ENCODE measurements at places on chromosomes 13 and 19.

DNA sequence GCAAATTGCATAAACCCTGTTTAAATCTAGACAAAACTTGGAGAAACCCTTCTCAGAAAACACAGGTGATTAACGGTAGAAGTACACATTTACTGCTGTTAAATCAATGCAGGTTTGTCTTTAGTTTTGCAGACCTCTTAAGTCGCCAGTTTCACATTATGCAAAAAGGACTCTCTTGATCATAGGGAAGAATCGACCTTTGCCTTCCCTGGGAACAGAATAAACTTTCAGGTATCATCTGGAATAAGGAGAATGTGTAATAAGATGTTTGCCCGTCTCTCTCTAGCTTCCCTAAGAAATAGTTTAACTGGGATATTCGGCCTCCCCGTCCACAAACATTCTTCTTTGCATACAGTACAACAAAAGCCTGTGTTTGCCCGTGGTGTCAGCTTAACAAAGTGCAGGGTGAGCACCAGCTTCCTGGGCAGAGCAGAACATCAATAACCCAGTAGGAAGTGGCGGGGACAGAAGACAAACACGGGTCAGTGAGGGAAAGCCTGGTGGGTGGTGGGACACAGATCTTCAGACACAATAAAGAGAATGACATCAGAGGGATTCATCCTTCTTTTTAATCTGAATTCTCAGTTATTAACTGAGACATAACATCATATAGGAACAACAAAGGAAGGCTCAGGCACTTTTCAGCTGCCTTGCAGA is 1077.7 kb upstream of the SLC10A2 start:
- DNase-seq: no peak

DNA sequence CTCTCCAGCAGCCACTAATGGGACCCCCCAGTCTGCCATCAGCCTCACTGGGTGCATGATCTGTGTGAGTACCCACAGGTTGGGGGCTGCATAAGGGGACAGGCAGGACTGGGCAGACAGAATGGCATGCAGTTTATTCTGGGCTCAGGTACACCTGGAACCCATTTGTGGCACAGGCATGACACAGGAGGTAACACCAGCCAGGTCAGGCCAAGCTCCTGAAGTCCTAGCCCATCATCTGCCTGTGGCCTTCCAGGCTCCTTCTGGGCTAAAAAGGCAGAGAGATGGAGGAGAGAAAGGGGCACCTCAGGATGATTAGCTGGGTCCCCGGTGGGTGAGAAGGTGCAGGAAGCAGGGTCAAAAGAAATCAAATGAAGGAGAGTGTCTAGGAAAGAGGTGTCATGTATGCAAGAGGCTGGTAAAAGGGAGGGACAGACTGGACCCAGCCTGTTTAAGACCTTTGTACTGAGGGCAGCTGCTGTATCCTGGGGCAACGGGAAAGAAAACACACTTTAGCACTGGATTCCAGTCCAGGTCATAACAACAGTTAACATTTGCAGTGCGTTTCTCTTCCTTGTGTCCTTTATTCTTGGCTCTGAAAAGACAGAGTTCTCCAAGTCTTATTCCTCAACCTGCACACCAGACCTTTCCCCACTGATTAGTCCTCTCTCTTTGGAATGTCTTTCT is 20.2 kb upstream of the DGKH start:
- no peak for DNase-seq

- DNase-seq: no peak
These were observed 207.4 kb upstream of the SOX1 start for GRCh38 chr13:111859354-111860230.

DNA sequence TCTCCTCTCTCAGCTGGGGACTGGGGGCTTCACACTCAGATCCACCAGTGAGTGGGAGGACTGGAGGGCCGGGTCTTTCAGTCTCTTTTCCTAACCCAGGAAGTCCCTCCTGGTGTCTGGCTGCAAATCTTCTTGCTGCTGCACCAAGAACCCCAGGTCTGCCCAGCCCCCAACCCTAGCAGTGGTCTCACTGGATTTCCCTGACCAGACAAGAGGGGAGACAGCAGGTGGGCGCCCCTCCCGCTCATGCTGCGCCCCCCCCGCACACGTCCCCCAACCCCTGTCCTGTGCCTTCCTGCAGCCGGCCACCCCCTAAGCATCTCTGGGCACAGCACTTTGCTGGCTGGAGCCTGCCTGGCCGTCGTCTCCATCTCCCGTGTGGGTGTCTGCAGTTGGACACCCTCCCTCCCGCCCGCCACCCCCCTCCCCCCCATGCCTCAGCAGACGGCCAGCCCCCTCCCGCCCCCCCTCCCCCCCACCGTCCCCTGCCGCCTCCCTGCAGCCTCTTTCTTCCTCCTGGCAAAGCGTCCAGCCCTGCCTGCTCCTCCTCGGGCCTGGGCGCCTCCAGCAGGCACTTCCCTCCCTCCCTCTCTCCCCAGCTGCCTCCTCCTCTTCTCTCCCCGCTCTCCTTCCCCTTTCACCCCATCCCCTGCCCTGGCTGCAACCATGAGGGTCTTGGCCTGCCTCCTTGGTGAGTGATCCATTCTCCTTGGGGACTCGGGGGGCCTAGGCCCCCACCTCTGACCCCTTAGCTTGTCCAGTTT is at the start of gene SSC5D:
TSS of gene SSC5D (plus strand) at position 513 of the 764 bp plus-strand sequence. CDS start at position 667, 154 bp downstream.
- DNase-seq: no peak
